Hippocampal formation (tissue), 2 donors: ENCODE measurements at places on chromosomes 7 and 10.

DNA sequence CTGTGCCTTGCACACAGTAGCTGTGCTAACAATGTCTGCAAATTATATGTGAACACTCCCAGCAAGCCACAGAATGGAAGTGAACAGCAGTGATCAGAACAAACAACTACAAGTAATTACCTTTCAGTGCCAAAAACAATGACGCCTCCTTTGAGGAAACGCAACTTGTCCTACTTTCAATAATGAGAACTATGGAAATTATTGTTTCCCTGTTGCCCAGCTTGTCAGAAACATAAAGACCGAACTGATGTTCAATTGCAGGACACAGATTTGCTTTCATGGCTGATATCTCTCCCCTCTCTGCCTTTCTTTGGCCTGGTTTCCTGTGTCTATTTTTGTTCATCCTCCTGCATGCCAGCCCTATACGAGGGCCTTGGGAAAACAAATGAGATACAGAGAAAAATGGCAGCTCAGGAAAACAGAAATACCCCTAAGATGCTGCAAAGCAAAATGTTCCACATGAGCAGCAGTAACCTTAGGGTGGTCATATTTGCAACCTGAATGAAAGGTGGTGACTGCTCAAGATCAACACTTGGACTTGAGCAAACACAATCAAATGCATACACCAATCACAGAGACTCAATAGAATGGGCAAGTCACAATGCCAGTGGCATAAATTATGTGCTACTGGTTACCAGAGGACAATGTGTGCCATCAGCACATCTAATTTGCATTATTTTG lies 26.8 kb downstream of the COBL start:
- no peak for DNase-seq

DNA sequence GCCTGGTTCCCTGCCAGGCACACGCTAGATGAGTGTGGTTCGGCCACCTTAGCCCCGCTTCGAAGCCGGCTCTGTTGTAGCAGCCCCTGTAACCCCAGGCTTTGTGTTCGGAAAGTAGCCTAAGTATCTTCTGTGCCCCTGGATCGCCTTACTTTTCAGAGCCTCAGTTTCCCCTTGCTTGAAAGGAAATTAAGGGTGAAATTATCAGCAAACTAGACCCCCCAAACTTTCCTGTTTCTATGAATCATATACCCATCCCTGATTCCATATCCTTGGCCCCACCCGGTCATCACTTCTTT lies 312 bp downstream of the PDCD11 start:
- DNase-seq: no peak

DNA sequence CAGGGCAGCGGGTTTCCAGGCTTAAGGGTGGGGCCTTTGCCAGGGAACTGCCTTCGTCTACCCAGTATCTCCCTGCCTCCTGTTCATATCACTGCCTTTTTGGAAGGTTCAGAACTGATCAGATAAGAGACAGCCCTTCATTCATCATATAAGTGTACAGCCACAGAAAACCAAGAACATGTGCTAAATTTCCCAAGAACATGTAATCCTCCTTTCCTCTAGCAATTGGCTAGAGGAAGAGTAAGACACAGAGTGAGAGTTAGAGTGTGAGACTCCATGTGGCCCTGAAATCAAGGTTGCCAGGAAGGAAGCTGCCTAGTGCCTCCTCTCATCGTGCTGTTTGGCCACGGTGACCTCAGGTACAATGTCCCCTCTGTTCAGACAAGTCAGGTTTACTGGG lies 770.9 kb downstream of the TNS3 start:
- no peak for DNase-seq

DNA sequence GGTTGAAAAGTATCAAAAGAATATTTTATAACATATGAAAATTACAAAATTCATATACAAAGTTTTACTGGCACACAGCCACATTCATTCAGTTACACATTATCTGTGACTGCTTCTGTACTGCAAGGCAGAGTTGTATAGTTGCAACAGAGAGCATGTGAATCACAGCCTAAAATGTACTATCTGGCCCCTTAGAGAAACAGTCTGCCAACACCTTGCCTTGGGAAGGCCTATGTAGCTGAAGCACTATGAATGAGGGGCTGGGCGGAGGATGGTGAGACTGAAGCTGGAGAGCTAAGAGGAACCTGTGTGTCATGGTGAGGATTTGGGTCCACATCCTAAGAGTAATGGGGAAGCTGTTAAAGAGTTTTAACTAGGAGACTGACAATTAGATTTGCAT lies 35.7 kb downstream of the PDZD8 start:
- DNase-seq: no peak

- DNase-seq: no peak
These were observed 144.1 kb upstream of the PRSS58 start for GRCh38 chr7:142401951-142402350.

GRCh38 chr10:78531088-78531487 lies 497.4 kb downstream of the RPS24 start:
- DNase-seq: no peak

DNA sequence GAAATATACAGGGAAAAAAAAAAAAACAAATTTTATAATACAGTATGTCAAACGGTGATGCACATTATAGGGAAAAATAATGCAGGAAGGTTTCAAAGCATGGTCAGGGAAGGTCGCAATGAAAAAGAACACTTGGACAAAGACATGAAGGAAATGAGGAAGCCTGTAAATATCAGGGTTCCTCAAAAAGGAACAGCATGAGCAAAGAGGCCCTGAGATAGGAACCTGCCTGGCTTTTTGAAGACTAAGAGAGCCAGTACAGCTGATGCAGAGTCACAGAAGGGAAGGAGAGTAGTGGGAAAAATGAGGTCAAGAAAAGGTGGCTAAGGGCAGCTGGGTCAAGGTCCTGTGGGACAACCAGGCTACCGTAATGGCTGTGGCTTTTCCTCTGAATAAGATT lies 1.9 kb downstream of the VPS41 start:
- no peak for DNase-seq

- DNase-seq: no peak
These were observed 53.8 kb upstream of the ADRA2A start for GRCh38 chr10:111023060-111023459.

GRCh38 chr7:85737426-85737825 lies 550.6 kb upstream of the SEMA3D start:
- DNase-seq: no peak

GRCh38 chr7:94843553-94843952 lies 63.8 kb upstream of the PPP1R9A start:
- no peak for DNase-seq

DNA sequence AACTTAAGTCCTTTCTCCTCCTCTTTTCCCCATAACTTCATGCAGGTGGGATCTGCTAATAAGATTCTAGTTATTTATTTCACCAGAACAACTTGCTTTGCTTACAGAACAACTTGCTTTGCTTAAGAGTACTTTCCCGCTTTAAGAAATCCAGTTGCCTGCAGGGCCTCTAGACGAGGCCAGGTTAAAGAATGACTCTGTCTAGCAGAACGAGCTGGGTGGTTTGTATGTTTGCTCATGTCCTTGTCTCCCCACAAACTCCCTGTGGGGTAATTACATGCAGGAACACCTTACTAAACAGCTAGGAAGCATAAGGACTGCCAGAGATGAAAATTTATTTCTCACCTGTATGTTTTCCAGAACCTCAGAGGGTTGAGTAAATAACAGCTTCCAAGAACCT lies 8.8 kb upstream of the FZD8 start:
- no peak for DNase-seq

DNA sequence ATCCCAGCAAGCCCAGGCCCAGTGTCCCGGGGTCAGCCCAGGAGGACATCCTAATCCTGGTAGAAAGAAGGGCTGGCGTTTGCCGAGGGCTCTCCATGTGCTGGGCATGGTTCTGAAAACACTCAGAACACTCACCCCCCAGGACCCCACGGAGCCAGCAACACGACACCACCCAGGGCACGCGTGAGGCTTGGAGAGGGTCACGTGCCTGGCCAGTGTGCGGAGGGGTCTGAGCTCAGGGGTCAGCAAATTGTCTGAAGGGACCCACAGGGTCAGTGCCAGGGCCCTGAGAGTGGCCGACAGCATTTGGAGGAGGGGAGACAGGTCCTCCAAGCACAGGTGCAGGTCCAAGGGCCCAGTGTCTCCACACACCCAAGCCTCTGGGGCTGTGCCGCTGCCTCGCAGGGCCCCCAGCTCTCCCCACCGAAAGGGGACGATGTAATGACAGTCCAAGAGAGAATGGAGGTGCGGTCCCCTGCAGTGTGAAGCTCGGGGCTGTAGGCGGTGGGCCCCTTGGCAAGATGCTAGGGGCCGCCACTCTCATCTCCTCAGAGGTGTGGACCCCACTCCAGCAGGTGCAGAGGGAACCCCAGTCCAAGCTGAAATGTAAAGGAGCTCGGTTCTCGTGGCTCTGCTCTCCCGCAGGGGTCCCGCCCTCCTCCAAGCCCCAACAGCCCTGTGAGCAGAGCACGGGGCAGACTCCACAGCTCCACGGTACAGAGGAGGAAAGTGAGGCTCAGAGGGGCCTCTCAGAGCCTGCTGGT lies 7.8 kb downstream of the FOXL3 start:
- no peak for DNase-seq

GRCh38 chr10:114332301-114333192 lies 71.8 kb downstream of the AFAP1L2 start:
- DNase-seq: no peak

GRCh38 chr7:144057954-144058353 lies 9.2 kb downstream of the OR2A5 start:
- DNase-seq: no peak

DNA sequence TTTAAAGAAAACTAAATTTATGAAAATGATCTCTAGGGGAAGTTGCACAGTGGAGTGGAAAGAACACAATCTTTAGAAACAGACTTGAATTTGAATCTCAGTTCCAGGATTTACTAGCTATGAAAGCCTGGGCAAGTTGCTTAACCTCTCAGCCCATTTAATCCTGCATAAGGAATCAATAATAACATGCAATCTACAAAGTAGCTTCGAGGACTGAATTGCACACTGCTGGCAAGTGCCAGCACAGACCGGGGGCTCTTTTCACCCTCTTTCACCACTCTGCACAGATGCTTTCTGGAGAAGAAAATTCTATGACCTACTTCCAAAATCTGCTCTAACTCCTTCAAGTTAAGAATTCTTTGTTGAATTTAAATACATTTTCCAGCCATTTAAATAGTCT lies 63.4 kb upstream of the ANK3 start:
- DNase-seq: no peak

- no peak for DNase-seq
These were observed 154.2 kb downstream of the ARHGAP12 start for GRCh38 chr10:31774299-31774900.

- no peak for DNase-seq
These were observed 501.6 kb downstream of the GALNT17 start for GRCh38 chr7:71633551-71634008.

DNA sequence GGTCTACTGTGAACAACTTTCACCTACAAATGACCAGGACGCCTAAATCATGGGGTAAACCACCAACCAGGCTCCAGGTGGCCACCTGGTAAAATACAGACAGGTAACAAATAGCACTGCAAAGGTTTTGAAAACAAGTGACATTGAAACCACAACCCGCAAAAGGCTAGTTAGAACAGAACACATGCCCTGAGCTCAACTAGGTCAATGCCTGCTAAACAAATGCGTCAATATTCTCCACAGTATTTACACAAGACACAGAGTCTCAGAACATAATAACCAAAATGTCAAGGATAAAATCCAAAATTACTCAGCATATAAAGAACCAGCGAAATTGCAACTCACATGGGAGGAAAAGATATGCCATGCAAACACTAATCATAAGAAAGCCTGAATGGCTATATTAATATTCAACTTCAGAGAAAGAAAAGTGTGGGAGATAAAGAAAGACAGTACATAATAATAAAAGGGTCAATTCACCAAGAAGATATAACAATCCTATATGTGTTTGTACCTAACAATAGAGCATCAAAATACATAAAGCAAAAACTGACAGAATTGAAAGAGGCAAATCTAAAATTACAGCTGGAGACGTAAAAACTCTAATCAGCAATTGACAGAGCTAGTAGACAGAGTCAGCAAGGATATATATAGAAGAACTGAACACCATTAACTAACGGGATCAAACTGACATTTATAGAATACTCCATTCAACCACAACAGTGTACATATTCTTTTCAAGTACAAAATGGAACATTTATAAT lies 47.6 kb downstream of the SMURF1 start:
- DNase-seq: no peak

- DNase-seq: no peak
These were observed 1.1 kb upstream of the TECTB start for GRCh38 chr10:112282086-112282485.

- DNase-seq: no peak
These were observed 41.6 kb upstream of the FHIP2A start for GRCh38 chr10:114779803-114780576.

DNA sequence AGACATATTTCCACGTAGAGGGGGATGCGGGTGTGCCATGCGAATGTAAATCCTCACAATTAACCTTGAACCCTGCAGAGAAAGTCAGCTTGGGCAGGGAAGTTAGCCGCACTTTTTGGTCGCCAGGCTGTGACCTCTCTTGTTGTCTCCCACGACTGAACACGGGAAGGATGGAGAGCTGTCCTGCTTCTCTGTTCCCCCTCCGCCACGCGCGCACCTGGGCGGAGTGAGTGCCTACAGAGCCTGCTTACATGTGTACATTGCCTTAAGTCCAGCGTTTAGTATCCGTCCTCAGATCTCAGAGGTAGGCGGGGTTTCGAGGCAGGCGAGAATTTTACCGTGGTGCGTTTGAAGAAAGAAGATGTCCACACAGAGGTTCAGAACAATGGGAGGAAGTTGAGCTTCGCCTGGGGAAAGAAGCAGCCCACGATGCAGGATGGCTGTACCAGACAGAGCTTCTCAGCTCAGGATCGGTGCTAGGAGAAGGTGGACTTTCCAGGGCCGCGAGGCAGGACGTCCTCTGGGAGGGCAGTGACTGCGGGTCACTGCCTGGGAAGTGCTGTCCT lies 482 bp upstream of the ERCC6 start:
- no peak for DNase-seq

GRCh38 chr7:25944777-25945515 lies 207.1 kb upstream of the NFE2L3 start:
- no peak for DNase-seq

- DNase-seq: no peak
These were observed 29.9 kb downstream of the PAPOLB start for GRCh38 chr7:4831723-4832495.

DNA sequence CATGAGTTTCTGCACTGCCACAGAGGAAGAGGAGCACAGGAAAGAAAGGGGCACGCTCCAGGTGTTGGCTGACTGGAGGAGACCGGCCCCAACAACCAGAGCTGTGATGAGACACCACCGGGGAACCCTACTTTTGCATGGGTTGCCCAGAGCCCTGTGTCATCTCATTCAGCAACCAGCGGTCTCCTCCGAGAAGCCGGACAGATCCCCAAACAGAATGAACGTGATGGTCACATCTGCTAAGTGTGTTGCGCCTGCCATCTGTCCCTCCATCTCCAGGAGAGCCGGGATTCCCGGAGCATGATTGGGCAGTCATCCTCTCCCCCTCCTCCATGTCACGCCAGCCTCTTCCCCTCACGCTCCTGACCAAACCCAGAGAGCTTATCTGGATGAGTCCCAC lies 22.9 kb downstream of the PARP12 start:
- DNase-seq: no peak

- DNase-seq: no peak
These were observed 183.4 kb upstream of the ADCY1 start for GRCh38 chr7:45390731-45391130.
